Stimulated activated naive CD4-positive, alpha-beta T cell treated with Interleukin-2 at 50 U/mL for 16 hours (primary cell): ENCODE measurements at places on chromosomes 12 and 14.

- DNase-seq, result no peak
Measured at GRCh38 chr12:58186914-58187313, 245.5 kb downstream of the ATP23 start.

GRCh38 chr12:132395192-132395907, 66.0 kb upstream of the GALNT9 start:
- DNase-seq, result no peak

- no peak for DNase-seq
Measured at GRCh38 chr12:112408621-112409020, 784 bp downstream of the RPL6 start.

DNA sequence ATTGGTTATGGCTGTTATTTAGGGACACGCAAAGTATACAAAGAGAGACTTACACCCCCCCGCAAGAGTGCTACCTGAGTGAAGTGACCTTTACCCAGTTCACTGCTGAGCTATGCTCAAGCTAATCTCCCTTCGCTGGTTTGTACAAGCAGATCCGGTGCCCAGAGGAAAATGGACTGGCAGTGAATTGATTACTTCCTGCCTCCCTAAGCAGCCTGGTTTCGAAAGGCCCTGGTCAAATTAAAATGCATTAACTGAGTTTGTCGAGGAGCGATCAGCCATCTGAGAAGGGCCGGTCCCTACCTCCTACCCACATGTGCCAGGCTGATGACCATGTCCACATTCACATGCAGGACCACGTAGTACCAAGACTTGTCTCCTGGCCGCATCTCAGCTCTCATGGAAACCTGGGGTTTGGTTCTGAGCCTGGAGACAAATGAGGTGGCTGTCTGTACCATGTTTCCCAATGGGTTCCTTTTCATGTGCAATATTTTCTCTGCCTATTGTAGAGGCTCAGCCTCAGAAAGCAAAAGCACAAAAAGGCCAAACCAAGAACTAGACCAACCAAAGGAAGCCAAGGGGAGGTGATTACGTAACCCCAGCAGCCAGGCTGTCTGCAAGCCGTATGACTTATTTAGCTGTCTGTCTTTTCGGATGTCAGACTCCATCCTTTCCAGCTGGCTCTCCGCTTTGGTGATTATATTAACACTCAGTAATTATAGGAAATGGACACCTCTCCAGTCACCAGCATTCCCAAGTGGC, 284.7 kb upstream of the PWP1 start:
- no peak for DNase-seq

DNA sequence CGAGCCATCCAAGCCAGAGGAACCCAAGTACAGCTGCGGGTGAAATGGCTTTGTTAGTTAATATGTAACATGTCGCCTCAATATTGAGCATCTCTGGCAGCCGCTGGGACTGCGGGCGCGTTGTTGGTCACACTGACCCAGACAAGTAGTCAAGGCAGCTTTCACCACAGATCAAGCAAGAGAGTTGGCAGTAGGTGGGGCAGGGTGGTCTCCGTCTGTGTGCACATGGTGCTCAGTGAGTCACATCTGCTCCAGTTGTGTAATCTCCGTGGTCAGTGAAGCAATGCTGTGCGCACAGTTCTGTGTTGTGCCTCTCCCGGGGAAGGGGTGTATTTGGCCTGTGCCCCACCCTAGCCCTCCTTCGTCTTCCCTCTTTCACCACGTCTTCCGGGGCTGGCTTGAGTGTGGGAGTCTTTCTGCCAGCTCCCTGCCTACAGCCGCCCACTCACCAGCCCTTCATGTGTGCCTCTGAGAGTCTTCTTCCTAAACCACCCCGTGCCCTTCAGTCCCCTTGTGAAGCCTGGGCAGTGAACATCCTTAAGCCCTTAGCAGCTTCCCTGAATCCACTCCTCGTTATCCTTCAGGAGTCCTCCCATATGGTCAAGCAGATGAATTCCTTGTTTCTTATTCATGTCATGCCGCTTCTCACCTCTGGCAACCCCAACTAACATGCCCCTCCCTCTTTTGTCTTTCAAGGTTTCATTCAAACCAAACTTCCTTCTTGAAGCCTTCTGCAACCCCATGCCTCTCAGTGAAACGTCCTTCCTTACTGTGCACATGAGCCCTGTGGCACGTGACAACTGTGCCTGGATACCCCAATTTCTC, 242.1 kb downstream of the CACNA1C start:
- no peak for DNase-seq

GRCh38 chr12:53869500-53869899, 69.1 kb upstream of the HOXC13 start:
- no peak for DNase-seq

- peak; percentile 86 for DNase-seq
Measured at GRCh38 chr14:31207755-31208545, at the start of gene HECTD1. TSS of gene HECTD1 (minus strand) at chr14:31207793. CDS start at chr14:31205936, 1,857 bp downstream.

DNA sequence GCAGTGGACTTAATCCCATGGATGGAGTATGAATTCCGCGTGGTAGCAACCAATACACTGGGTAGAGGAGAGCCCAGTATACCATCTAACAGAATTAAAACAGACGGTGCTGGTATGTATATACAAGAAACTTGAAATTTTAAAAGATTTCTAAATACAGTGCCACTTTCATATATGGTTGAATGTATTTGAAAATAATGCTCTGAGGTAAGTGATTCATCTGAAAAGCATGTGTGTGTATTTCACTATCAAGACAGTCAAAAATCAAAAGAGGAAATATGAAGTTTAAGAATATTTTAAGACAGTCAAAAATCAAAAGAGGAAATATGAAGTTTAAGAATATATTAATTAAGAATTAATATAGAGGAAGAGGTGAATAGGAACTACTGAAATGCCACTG, 195.0 kb upstream of the PDZRN4 start:
- DNase-seq, result no peak

- no peak for DNase-seq
Measured at GRCh38 chr12:65171870-65172269, 2.5 kb downstream of the LEMD3 start.

DNA sequence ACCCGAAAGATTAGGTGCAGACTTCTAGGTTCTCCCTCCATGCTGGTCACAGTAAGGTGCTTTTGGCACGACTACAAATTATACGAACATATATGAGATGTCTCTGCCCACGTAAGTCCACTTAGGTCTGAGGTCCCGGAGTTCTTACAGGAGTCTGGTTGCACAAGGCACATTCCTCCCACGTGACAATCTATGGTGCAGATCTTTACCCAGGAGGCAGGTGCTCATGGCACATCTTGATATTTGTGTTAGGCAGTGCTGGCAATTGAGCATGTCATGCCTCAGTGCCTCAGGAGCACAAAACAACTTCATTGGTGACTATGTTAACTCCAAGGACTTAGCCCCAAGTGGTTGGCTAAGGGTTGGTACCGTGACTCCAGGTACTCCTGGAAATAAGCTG, 92.0 kb upstream of the AMN1 start:
- DNase-seq, result no peak
